Effector CD8-positive, alpha-beta T cell (primary cell): ENCODE measurements at places on chromosomes 3 and 15.

DNA sequence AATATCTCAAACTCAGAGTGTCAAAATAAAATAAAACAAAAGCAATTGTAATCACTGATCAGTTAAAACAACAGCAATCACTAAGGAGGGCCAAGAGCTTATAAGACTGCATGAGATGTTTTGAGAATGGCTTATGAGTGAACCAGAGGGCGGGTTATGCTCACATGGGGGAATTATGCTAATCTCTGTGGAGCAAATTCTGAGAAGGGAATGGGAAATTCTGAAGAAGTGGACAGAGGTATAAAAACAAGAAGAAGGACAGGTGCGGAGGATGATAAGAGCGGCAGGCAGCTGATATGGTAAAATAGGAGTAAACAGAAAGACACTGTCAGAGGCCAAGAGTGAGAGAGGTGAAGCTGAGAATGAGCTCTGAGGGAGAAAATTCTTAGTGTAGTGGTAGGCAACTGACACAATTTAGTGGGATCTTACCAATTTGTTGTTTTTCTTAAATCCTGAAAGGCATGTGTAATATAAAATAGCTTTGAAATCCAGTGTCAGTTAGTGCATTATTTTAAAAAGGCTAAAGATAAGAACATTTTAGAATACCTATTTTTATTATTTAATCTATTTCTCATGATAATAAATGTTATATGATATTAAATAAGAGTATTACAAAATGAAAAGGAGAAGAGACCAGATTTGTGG is 133.8 kb downstream of the SPATA16 start:
- no peak for DNase-seq

- DNase-seq = no peak
Measured at GRCh38 chr3:42683875-42684598, 1.3 kb upstream of the KLHL40 start.

- DNase-seq = no peak
Measured at GRCh38 chr3:146065573-146066006, 95.4 kb downstream of the PLOD2 start.

DNA sequence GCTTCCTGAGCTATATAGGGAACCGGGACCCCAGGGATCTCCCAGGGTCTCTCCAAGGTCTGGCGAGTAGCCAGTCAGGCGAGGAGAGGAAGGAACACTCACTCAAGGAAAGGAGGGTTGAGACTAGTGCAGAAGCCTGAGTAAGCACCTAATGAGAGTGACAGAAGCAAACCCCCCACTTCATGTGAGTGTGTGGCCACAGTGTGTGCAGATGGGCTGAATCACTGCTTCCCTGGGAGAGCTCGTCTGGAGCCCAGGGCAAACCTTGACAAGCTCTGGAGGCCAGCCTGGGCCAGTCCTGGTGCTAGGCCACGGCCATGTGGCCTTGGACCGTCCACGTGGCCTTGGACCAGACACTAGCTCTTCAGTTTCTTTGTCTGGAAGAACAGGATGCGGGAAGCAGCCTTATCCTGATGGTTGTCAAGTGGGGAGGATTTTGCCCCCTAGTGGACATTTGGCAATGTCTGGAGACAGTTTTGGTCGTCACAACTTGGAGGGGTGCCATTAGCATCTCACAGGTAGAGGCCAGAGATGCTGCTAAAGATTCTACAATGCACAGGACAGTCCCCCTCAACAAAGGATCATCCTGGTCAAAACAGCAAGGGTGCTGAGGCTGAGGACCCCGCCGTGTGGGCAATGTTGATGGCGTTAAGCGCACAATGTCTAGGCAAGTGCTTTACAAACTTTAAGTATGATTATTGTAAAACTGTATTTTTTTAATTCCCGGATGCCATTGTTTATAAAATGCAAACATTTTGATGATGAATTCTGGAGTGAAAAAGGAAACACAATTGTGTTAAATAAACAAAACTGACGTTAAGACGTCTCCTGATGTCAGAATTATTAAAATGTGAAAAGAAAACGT is 34.8 kb upstream of the CTSH start:
- DNase-seq = no peak

DNA sequence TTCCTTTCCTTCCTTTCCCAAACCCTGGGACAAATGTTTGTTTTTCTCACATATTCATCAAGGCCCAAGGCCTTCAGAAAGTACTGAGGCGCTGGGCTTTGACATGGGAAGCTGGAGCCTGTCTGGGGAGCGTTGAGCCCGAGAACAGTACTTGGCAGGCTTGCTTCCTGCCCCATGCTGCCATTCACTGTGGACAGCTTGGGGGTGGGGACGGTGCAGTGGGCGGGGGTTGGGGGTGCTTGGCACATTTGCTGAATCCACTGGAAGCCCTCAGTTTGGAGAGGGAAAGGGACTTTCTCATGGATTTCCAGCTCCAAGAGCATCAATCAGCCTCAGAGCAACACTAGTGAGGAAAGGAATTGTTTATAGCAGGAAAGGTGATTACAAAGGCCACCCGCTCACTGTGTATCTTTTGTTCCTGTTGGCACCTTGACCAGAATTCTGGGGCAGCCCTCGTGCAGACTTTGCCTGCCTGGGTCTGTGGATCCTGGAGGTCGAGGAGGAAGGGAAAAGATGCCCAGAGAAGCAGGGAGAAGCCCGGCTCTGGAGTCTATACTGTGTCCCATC is 199.8 kb upstream of the RGMA start:
- no peak for DNase-seq

DNA sequence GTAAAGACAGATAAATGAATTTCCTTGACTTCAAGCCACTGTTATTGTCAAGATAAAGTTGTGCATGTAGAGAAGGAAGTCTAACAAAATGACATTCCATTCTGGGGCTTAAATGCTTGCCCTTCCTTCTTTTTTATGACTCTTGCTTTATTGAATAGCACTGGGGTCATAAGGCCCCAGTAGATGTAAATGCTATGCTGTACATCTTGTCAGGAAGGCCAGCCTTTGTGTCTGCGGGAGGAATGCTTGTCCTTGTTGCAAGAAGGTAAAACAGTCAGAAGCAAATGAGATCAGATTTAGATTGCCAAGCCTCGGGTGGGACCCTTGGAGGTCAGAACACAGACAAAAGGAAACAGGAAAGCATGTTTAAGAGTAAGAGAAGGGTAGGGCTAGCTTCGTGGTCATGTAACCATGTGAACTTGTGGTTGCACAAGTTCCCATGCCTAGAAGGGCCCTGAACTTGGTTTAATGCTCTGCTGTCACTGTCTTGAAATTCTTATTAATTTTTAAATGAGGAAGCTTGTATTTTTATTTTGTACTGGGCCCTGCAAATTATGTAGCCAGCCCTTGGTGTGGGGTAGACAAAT is 81.5 kb downstream of the PPM1L start:
- no peak for DNase-seq

- no peak for DNase-seq
Measured at GRCh38 chr15:28989239-28989830, 103.6 kb downstream of the APBA2 start.

- no peak for DNase-seq
Measured at GRCh38 chr3:134407239-134407625, 33.0 kb upstream of the AMOTL2 start.

- no peak for DNase-seq
Measured at GRCh38 chr15:38648121-38648843, 83.7 kb upstream of the RASGRP1 start.

DNA sequence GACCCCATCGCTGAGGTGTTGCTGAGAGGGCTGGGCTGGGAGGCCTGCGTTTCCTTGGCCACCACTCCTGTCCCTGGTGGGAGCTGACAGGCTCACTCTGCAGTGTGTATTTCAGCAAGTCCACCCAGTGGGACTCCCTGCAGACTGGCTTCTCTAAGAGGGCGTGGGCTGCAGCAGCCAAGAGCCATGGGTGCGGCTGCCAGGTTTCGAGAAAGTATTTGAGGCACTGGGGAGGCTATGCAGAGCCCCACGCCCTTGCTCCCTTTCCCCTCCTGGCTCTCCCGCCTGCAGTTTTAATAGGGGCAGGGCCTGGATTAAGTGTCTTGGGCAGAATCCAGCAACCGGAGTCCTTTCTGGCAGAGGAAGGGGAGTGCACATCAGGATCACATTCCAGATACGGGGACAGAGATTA is 242.1 kb downstream of the THSD4 start:
- no peak for DNase-seq

- DNase-seq = no peak
Measured at GRCh38 chr3:197491923-197492664, 63.7 kb downstream of the BDH1 start.

- DNase-seq = no peak
Measured at GRCh38 chr3:148178503-148178902, 519.2 kb upstream of the AGTR1 start.

GRCh38 chr3:185216607-185216958 is 37.3 kb downstream of the EHHADH start:
- DNase-seq = no peak

DNA sequence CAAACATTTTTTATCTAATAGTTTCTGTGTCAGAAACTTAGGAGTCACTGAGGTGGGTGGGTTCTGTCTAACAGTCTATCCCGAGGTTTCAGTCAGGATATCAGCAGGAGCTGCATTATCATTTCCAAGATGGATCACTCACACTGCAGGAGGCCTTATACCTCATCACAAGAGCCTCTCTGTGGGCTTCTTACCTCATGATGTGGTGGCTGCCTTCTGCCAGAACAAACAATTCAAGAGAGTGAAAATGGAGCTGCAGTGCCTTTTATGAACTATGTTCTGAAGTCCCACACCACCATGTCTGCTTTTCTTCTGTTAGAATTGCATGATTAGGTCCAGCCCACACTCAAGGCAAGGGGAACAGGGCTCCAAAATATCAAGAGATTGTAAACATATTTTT is 27.9 kb downstream of the RFX7 start:
- DNase-seq = no peak

DNA sequence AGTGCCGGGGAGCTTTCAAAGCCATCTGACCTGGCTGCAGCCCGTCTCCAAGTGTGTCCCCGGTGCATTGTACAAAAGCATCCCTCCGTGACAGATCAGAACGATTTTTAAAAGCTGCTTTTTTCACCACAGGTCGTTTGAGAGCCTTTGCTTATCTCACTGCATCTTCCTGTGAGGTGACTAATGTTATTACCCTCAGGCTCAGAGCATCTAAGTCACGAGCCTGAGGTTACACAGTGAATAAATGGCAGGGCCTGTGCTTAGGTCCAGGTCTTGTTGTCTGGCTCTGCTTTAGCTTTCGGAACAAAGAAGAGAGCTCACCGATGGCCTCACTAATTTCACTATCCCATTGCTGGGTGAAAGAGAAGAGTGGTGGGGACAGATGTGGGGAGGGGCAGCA is 83.3 kb downstream of the SEC22A start:
- DNase-seq = no peak

- no peak for DNase-seq
Measured at GRCh38 chr3:79111375-79112052, 656.3 kb downstream of the ROBO1 start.
